ENCODE measurements at places on chromosomes 5 and 9.

- no peak for DNase-seq
These were observed 224.7 kb downstream of the NFIB start for GRCh38 chr9:14089051-14089803.

DNA sequence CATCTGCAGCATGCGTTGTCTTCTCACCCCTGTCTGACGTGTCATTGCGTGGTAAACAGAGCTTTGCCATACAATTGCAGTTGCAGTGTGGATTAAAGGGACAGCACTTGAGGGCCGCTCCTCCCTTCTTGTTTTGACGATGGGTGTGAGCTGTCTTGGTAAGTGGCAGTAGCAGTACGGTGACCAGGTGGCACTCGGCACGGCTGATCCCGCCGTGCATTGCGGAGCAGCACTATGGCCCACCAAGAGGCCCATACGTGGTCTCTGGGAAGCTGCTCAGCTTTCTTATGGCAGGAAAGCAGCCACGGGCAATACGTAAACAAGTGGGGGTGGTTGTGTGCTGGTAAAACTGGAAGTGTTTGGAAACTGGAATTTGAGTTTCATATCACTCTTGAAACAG, 25.1 kb downstream of the EHMT1 start:
- DNase-seq, result no peak

DNA sequence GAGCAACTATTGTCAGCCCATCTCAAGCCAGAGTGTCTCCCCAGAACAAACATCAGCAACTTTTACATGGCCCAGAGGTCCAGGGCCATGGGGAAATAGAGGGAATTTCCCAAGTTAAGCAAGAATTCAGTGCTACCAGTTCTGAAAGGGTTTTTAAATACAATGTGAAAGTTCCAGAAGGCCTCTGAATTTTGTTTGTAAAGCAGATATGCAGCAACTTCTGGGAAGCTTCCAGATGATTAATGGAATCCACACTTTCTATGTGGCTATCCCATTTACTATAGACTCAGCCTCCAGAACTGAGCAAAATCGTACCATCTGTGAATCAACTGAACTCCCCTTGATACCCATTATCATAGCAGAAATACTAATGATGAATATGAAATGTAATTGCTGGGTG, 93.8 kb downstream of the FEM1C start:
- DNase-seq, result no peak

DNA sequence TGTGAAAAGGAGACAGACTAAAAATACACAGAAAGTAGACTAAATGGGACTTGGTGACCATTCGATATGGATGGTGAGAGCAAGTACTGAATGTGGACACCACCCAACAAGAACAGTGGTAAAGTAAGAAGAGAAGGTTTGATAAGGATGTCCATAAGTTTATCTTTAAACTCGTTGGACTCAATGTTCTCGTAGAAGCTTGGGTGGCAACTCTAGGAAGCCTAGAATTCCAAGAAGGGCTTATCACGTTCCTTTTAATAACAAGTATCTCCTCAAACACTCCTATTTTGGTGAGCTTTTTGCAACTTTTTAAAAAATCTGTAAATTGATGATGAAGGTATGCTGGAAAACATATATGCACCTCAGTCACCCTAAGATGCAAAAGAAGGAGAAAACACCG, 108.6 kb upstream of the CDH6 start:
- no peak for DNase-seq

GRCh38 chr9:90052366-90052765, 447.6 kb downstream of the GADD45G start:
- DNase-seq, result no peak

GRCh38 chr5:97545446-97545845, 362.4 kb upstream of the RIOK2 start:
- no peak for DNase-seq

DNA sequence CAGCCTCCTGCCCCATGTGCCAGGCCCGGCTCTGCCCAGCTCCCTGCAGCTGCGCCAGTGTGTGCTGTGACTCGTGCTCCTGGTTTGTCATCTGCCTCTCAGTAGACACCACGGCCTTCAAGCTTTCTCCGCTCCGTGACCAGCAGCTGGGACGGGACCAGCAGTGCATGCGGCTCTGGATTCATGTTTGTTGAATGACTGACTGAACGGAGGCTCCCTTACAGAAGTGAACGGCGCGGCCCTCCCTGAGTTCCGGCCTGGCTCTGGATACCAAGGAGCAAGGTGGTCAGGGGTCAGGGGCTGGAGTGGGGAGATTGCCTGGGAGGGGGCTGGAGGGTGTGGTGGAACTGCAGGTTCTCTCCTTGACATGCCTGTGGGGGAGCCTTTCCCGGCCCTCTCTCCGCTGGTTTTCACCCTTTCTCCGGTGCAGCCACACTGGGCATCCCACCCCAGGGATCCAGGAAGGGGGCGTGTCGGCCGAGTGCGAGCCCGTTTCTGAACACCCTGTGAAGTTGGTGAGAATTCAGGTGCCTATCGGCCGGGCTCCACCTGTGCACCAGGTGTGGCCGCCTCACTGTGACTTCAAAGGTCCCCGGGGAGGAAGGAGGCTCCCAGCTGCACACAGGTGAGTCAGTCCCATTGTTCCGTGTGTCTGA, 11.1 kb upstream of the CEP72 start:
- no peak for DNase-seq

GRCh38 chr9:134216961-134217360, 52.6 kb upstream of the RNU6ATAC start:
- DNase-seq, result peak; percentile 2

- no peak for DNase-seq
These were observed 3.1 kb downstream of the BRD3 start for GRCh38 chr9:134064711-134065110.

GRCh38 chr9:1046639-1047572, 3.3 kb upstream of the DMRT2 start:
- DNase-seq, result no peak

DNA sequence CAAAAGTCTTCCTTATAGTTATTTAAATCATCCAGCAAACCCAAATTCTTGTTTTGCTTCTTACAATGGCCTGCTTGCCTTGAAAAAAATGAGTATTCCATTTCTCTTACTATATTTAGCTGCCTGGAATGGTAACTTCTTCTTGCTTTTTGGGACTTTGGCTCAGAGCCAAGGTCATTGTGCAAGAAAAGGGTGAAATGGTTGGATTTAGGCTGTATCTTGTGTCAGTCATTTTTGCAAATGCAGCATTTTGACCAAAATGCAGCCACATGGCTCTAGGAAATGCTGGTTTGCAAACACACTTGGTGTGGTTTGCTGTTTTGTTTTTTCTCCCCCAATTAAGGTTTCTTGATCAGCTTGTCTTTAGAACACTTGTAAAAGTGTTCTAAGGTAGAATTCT, 133.3 kb upstream of the ELL2 start:
- DNase-seq, result no peak

- peak; percentile 86 for DNase-seq
These were observed at the start of gene TCF7 for GRCh38 chr5:134113902-134114875. TCF7 (plus strand) TSS chr5:134114681; CDS start chr5:134114907, 226 bp downstream.

DNA sequence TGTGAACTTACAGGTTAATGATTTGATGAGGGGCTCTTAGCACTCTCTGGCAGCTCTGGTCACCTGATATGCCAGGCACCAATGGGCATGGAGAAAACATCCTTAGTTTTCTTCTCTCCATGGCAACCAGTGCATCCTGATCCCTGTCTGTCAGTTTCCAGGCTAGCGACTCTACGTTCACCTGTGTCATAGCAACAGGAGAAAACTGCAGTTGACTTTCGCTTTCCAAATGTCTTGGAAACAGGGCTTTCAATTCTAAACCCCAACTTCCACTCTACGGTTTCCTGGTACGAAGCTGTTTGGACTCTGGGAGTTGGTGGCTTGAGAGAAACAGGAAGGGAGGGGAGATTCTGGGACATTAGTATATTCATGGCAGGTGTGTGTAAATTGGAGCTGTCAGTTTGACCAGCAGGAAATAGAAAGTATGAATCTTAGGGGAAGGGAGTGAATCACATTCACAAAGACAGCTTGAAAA, 74.4 kb downstream of the SLC28A3 start:
- no peak for DNase-seq

- DNase-seq, result no peak
These were observed 51.7 kb upstream of the CAMK4 start for GRCh38 chr5:111172504-111172903.

GRCh38 chr9:18343784-18344183, 130.2 kb upstream of the ADAMTSL1 start:
- no peak for DNase-seq

GRCh38 chr9:129550199-129550839, 70.6 kb downstream of the C9orf50 start:
- peak; percentile 88 for DNase-seq

- DNase-seq, result no peak
These were observed 67.8 kb downstream of the AK8 start for GRCh38 chr9:132810314-132810713.

DNA sequence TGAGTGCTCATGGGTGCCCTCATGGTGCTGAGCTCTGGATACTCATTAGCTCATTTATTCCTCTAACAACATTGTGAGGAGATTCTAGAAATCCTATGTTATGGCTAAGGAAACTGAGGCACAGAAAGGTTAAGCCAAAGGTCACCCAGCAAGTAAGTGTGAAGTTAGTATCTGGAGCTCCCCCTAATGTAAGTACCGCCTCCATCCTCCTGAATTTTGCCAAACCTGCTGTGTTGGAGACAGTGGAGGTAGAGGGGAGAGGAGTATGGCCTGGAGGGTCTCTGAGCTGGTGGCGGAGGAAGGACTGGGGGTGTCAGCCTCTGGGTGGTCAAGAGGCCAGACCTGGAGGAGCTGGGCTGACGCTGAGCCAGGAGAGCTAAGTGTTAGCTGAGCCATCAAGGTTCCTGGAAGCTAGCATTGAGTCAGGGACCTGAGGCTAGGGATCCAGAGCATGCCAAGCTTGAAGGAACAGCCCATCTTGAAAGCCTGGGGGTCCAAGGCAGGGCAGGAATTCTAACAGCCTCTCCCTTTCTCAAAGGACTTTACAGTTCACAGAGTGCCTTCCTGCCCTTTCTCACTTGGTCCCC, 114.8 kb downstream of the RGS3 start:
- DNase-seq, result no peak

DNA sequence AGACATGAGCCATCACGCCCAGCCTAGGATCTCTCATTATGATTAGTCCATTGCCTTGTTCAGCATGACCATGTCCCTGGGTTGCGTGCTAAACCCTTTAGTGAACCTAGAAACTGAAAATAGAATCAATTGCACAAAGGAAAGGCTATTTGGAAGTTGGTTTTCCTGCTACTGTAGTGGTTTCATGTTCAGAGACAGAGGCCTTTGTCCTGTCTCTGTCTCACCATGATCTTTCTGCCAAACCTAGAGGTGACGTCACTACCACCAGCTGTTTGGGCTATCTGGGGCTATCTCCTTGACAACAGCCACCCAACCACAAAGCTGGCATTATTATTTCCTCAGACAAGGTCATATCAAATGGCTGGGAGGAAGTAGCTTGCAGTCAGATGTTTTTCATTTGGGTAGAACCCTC, 4.0 kb upstream of the CDK5RAP2 start:
- peak; percentile 53 for DNase-seq

- no peak for DNase-seq
These were observed 239.6 kb upstream of the TAS2R1 start for GRCh38 chr5:9869616-9870288.

DNA sequence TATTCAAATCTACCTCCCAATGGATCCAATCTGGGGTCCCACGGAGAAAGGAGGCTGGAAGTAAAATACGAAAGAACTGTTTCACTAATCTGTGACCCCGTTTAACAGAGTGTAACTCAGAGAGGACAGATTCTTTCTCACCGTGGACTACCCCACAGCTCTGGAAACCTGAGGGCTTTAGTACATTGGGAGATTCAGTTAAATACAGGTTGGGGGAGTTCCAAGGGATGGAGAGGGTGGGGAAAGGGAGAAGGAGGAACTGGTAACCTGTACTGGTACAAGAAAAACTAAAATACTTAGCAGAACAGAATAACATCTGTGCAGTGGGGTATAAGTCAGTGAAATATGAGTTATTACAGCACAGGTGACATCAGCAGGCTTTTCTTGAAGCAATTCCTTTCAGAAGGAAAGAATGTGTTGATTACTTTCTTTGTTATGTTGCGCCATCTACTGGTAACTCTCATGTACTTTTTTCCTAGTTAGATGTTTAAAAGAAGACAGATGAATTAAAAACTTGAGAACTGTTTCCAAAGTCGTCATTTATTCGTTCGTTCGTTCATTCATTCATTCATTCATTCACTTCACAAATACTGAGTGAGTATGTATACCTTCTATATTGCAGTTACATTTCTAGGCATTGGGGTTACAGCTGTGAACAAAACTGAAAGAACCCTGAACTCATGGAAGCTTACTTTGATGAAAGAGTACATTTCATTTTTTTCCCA, 30.0 kb upstream of the STOM start:
- no peak for DNase-seq

DNA sequence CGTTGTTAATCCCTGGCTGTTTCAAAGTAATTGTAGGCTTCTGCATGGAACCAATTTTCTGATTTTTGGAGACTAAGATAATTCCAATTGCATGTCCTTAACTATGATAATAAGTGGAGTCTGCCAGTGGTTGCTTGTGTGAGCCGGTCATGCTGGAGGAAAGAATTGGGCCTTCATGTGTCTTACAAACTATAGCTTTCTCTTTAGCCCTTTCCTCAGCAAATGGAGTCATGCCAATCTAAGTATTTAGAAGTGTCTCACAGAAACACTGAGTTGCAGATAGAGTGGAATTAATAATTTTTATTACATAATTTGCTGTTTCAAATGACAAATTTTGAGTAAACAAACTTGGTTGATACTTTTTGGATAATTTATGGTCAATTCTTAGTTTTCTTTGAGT, 200.4 kb downstream of the FBXL7 start:
- DNase-seq, result no peak

DNA sequence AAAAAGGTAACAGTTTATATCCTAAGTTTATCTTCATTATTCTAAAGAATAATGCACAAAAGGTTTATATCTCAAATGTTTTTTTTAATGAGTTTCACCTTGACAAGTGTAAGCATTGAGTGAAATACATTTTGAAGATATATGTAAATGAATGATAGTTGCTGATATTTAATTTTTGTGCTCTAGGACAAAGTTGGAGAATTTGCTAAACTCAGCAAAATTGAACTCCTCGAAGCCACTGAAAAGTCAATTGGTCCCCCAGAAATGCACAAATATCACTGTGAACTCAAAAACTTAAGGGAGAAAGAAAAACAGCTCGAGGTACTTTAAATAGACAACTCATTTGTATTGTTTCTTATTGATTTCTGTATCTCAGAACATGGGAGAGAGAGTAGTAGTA, 19.5 kb downstream of the SMC5 start:
- no peak for DNase-seq

DNA sequence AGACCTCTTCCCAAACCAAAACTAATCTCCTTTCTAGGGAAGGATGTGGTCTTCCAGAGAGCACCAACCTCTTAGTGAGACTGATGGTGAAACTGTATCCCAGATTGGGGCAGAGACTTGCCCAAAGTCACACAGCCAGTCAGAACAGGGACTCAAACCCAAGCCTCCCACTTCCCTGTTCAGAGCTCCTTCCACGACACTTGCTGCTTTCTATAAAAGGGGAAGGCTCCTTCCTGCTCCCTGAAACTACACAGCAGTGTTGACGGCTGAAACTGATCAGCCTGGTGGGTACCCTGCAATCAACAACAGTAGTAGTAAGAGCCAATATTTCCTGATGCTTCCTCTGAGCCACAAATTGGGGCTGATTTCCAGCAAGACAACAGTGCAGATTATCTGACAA, 1.5 kb downstream of the TOR2A start:
- no peak for DNase-seq

All from psoas muscle (tissue), 8 donors.